ENCODE measurements at places on chromosomes 1 and 21.

GRCh38 chr21:45698493-45699184 is 55.1 kb downstream of the PCBP3 start:
- DNase-seq = peak; percentile 96

DNA sequence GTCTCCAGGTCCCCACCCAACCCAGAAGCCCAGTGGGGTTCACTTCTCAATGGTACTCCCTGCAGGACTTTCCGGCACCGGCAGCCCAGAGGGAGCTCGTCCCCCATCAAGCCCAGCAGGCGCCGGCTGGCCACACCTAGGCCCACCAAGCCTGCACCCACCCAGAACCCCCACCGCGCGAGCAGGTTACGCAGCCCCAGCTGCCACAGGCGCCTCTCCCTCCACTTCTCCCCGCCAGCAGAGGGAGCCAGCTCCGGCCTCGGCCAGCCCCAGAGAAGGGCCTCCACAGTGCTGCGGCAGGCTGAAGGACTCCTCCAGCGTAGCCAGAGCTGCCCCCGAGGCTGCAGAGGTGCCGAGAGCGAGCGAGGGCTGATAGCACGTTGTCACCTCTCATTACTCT is 722.3 kb downstream of the PLA2G4A start:
- no peak for DNase-seq

GRCh38 chr1:28176492-28177470 is at the start of gene PTAFR:
Gene PTAFR (minus strand): TSS chr1:28176690. CDS start chr1:28151021, 25,669 bp downstream.
- DNase-seq = no peak

GRCh38 chr1:36884029-36884701 is 150.2 kb downstream of the GRIK3 start:
- no peak for DNase-seq

- no peak for DNase-seq
These were observed 25.9 kb upstream of the GNPAT start for GRCh38 chr1:231214918-231215680.

DNA sequence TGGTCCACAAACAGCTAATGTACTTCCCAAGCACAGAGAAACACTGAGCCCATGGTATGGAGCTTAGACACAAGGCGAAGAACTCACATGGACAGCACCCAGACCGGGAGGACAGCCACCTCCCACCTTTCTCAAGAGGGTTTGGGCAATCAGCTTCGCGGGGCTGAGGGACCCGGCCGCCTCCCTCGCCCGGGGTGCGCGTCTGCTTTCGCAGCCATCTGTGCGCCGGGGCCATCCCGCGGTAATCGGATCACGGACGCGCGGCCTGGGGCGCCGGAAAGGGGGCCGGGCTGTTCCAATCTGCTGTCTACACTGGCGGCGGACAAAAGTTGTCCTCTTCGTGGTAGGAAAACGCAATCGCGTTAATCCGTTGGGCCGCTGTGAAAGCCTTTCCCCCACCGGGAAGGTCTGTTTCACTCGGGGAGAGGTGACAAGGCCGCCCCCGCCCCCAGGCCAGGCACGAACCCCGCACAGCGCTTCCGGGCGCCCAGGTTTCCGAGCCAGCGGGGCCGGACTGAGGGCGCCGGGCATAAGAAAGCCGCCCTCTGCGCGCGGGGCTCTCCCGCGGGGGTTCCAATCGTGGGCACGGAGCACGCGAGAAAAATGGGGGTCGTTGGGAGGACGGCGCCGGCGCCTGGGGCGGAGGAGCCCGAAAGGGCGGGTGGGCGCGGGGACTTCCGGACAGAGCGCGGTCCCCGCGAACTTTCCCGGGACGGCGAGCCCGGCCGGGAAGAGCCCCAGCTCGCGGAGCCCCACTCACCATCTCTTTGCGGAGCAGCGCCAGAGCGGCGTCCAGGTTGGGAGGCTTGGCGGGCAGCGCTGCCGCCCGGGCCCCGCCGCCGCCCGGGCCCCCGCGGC is 664 bp downstream of the FAM89A start:
- no peak for DNase-seq

DNA sequence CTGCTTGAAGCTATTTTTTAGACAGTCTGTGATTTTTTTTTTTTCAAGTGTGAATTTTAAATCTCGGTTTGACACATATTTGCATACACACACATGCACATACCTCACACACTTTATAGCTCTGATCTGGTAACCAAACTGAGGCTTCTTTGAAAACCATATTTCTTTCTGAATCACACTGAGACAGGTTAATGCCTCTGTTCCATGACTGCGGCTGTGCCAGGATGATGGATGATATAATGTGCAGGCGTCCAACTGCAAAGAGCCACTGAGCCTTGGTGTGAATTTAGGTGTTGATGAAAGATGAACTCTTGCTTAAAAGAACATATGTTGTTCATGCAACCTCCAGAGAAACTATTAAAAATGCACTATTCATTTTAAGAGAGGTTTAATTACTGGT is 504.0 kb upstream of the OLFM3 start:
- no peak for DNase-seq

- no peak for DNase-seq
These were observed 140.5 kb downstream of the TIAM1 start for GRCh38 chr21:31203431-31204054.

- DNase-seq = no peak
These were observed at the start of gene CAPN2 for GRCh38 chr1:223712194-223712849. Gene CAPN2 (plus strand): TSS chr1:223712539. CDS start chr1:223712641, 102 bp downstream.

DNA sequence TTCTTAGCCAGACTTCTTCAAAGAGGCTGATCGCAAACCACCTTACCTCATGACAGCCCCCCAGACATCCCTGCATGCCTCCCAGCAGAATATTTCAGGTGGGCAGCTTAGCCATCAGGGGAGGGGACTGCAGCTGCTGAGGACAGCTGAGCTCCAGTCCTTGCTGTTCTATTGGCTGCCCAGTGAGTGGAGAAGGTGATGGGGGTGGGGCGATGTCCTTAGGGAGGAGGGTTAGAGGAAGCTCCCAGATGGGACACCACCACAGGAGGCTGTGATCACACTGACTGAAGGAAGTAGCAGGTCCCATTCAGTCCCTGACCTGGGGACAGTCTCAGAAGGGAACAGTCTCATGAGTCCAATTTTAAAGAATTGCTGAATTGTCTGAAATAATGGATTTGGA is 38.3 kb downstream of the GJA5 start:
- DNase-seq = no peak

- DNase-seq = no peak
These were observed 17.3 kb upstream of the TIPRL start for GRCh38 chr1:168161459-168161858.

- no peak for DNase-seq
These were observed 176.0 kb downstream of the SEC16B start for GRCh38 chr1:177793900-177794299.

- no peak for DNase-seq
These were observed 36.9 kb upstream of the RGS1 start for GRCh38 chr1:192538407-192539296.

- no peak for DNase-seq
These were observed 19.7 kb upstream of the PGBD2 start for GRCh38 chr1:248886237-248886895.

- DNase-seq = no peak
These were observed 199.3 kb upstream of the CTTNBP2NL start for GRCh38 chr1:112196731-112197130.

DNA sequence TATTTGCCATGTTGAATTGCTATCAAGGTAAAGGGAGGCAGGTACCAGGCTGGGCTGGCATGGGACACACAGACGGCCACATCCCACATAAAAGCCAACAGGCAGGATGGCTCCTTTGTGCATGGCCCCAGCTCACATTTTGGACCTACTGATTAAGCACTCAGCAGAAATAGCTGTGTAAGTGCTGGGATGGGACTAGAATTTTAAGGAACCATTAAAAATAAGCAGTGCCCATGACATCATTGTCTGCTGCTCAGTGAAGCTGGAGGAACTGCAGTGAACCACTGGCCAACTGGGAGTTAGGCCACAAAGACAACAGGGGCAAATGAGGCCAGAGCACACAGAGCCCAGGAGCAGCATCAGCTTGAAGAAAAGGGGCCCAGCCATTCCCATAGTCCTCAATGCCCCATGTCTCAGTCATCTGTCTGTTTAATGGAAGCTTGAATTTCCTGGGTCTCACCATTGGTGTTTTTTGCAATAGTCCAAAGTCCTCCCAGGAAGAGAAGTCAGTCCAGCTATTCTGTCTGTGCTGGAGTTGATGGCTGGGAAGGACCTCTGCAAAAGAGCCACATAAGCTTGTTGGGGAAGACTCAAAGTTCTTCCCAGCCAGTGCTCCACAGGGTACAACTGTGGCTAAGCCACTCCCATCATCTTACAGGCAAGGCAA is 45.3 kb upstream of the TNR start:
- no peak for DNase-seq

DNA sequence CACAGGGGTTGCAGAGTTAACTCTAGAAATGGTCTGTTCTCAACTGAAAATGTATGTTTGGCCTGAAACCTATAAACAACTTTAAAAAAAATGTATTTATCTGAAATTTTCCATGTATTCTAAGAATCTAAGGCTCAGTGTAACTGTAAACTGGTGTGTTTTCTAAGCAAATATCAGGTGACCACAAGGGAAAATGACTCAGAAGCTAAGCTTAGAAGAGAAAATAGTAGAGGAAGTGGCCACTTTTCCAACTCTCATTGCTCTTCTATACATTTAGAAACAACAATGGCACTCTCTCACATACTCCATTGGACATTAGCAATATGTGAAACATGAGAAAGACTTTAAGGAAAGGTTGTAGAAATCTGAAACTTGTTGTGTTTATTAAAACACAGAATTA is 7.5 kb downstream of the TNFSF18 start:
- no peak for DNase-seq

DNA sequence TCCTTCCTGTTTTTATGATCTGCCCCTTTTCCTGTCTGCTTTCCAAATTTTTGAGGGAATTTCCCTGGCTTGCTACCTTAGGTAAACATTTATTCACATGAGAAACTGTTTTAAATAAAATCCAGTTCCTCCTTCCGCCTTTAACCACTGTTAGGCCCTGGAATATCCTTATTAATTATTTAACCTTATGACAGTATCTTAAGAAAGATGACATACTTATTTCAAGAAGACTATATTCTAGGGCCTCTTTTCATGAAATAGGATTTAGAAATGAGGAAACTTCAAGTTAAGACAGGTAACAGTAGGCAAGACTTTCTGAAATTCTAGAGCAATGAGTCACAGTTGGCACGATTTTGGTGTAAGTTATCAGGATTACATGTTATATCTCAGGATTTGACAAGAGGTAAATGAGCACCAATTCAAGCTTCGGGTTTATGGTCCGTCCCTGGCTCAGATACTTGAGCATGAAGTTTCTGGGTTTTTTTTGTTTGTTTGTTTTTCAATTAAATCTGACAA is 2.0 kb upstream of the TNFSF18 start:
- DNase-seq = no peak

GRCh38 chr21:31752967-31753366 is 21.0 kb upstream of the SCAF4 start:
- no peak for DNase-seq

- no peak for DNase-seq
These were observed 25.1 kb upstream of the LSS start for GRCh38 chr21:46253610-46254124.

DNA sequence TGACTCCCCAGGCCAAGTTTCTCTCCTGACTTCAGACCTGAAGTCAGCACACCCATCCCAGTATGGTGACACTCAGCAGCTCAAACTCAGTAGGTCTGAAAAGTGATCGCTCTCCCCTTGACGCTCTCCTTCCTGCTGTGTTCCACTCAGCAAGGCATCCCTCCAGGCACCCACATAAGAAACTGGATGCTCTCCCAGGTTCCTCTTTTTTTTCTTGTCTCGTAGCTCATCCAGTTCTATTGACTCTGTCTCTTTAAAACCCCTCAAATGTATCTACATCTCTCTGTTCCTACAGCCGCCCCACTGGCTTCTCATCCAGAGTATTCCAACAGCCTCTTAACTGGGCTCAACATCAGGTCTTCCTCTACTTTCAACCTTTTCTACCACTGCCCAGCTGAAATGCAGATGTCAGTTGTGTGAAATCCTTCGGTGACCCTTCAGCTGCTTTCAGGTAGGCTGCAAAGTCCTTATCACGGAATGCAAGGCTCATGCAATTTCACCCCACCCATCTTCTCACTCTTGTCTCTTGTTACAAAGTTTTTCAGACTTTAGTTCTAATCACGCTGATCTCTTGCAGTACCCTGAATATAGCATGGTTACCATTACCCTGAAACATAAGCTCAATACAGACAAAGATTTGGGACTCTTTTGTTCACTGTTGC is 286.2 kb upstream of the POU3F1 start:
- no peak for DNase-seq

DNA sequence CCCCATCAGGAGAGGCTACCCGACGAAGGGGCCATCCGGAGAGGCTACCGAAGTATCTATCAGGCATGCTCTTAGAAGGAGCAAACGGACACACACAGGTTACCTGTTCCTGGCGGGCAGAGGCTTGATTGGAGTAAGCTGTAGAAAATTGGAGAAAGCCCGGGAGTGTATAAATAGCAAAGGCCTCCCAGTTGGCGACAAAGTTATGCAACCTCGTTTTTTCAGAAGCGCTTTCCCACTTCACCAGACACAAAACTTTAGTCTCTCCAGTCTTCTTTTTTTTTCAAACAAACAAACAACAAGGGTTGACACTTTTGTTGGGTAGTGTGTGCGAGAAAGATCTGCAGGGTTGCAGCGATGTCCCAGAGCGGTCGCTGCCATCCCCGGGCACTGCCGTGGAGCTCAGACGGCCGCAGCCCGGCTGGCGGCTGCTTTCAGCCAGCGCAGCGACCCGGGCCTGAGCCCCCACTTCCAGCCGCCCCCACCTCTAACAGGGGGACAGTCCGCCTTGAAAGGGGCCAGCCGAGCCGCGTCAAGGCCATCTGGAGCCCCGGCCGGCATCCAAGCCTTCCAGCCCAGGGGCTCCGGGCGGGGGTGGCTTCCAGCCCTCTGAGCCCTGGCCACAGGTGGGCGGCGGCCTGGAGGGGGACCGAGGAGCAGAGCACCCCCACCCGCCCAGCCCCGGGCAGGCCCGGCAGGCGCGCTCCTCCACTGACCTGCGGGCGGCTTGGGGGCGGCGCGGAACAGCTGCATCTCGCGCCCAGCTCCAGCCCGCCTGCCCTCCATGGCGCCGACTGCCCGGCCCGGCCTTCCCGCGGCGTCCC is 616 bp downstream of the MCOLN3 start:
- no peak for DNase-seq

DNA sequence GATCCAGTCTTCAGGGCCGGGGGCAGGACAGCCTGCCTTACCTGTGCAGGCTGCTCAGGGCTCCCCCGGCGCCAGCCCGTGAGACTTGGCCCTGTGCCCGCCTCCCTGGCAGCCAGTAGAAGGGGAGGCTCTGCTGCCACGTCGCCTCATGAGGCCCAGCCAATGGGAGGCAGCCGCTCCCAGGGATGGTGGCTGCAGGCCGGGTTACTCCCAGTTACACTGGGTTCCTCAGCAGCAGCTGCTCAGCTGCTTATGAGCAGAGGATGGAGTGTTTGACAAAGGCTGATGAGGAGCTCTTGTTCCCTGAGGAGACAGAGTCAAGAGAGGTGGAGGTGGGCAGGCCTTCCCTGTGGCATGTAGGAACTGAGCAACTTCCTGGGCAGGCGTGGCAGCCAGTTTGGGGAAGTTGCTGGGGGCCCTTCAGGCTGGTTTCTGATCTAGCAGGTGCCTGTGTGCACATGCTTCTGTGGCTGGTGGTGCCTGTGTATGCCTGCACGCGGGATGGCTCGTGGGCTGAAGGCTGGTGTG is 5.5 kb downstream of the MFSD2A start:
- DNase-seq = no peak

Data from GM04503 (cell line).